Activated CD4-positive, CD25-positive, alpha-beta regulatory T cell treated with anti-CD3 and anti-CD28 coated beads, Interleukin-2, amount 50 U/mL, for 16 hours (primary cell): ENCODE measurements at places on chromosomes 6 and 20.
A peak's percentile ranks its signal among the peaks of the same experiment; 100 is the strongest.

DNA sequence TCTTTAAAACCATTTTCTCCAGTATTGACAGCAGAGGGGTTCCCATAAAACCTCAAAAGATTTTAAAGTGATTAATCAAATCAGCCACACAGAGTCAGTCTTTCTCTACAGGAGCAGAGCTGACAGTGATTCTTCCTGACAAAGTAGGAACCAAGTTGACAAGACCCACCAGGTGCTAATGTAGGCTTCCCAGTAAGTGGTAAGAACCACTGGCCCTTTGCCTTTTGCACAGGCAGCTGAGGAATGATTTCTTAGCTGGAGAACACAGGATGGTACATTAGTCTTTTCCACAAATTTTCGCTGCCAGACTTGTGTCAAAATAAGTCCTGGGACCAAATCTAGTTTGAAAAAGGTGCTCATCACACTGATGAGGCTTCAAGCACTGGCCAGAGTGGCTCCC is 95.8 kb downstream of the ARMC2 start:
- no peak for DNase-seq

DNA sequence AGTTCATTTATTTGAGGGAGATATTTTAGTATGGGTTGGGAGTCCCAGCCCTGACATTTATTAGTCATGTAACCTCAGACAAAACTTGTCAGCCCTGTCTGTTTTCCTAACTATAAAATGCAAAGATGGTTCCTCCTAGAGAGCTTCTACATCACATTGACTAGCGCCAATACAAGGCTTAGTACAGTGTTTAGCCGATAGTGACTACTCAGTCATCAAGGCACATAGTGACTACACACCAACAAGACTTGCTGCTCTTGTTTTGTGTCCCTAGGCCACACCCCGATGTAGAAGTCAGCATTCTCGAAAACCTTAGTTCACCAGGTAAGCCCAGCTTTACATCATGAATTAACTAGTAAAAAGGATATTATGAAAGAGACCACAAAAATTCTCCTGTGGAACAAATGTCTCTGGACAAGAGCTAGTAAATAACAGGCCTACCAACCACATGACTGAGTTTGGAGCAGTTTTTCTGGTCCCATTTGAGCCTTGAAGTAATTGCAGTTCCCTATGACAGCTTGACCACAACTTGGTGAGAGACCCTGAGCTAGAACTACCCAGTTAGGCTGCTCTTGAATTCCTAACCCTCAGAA is 68.8 kb downstream of the PFDN4 start:
- no peak for DNase-seq

GRCh38 chr6:43255408-43256054 is 12.2 kb downstream of the TTBK1 start:
- no peak for DNase-seq

DNA sequence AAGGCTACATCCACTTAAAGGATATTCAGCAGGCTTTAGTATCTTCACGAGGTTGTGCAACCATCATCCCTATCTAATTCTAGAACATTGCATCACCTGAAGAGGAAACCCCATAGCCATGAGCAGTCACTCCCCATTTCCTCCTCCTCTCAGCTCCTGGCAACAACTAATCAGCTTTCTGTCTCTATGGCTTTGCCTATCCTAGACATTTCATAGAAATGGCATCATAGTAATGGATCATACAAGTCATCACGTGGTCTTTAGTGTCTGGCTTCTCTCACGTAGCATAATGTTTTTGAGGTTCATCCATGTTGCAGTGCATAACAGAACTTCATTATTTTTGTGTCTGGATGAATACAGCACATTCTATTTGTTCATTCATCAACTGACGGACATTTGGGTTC is 20.5 kb downstream of the SNAI1 start:
- DNase-seq, result no peak

DNA sequence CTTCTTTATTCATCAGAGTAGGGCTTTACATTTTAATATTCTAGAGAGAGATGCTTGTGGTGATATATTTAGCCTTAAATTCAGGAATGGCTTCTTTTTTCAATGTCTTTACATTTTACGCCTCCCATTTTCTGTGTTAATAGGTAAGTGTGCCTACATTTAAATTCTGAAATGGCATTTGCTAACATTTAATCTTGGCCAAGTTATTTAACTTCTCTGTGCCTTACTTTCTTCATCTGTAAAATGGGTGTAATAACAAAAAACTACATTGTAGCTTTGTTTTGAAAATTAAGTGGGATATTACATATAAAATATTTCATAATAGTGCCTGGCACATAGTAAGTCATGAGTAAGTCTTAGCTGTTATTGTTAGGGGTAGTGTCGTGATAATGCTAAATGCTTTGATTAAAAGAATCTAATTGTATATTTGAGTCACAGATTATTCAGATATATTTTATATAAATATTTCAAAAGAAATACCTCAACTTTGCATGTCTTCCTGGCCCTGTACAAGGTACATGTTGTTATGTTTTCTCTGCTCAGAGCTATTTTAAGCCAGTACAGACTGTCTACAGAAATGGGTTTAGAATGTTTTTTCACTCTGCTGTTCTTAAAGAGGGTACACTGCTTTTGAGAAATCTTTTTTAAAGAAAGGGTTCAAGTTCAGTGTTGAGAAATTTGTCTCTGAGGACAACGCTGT is 18.8 kb downstream of the CARMIL1 start:
- DNase-seq, result no peak

DNA sequence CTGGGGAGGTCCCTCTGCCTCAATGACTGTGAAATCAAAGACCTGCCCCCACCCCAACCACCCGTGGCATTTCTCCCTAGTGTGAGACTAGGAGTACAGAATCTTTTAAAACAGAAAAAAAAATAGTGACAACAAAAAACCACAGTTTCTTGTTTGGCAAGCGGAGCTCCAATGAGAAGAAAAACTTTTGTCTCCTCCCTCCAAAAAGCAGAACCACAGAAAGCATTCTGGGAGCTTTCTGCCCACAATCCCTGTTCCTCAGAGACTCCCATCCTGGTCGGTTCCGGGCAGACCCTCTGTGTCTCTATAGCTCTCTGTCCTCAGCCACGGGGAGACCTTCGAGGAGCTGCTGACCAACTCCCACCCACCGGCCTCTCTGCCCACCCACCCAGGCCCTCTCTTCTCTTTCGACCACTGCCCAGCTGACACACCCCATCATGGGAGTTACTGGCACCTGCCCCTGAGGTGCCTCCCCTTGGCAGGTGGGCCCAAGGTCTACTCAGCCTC is 4.9 kb downstream of the PREX1 start:
- DNase-seq, result no peak

DNA sequence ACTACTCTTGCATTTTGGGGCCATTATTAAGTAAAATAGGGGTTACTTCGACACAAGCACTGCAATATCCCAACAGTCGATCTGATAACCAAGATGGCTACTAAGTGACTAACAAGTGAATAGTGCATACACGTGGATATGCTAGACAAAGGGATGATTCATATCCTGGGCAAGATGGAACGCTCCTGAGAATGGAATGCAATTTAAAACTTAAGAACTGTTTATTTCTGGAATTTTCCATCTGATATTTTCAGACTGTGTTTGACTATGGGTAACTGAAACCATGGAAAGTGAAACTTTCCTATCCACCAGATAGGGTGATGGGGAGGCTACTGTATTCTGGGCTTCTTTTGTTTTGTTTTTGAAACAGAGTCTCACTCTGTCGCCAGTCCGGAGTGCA is 66.5 kb downstream of the ILRUN start:
- DNase-seq, result no peak

- no peak for DNase-seq
Observed at GRCh38 chr20:4342609-4343008, 327.3 kb upstream of the RNF24 start.

GRCh38 chr6:160930547-160931377 is 60.8 kb upstream of the MAP3K4 start:
- no peak for DNase-seq

DNA sequence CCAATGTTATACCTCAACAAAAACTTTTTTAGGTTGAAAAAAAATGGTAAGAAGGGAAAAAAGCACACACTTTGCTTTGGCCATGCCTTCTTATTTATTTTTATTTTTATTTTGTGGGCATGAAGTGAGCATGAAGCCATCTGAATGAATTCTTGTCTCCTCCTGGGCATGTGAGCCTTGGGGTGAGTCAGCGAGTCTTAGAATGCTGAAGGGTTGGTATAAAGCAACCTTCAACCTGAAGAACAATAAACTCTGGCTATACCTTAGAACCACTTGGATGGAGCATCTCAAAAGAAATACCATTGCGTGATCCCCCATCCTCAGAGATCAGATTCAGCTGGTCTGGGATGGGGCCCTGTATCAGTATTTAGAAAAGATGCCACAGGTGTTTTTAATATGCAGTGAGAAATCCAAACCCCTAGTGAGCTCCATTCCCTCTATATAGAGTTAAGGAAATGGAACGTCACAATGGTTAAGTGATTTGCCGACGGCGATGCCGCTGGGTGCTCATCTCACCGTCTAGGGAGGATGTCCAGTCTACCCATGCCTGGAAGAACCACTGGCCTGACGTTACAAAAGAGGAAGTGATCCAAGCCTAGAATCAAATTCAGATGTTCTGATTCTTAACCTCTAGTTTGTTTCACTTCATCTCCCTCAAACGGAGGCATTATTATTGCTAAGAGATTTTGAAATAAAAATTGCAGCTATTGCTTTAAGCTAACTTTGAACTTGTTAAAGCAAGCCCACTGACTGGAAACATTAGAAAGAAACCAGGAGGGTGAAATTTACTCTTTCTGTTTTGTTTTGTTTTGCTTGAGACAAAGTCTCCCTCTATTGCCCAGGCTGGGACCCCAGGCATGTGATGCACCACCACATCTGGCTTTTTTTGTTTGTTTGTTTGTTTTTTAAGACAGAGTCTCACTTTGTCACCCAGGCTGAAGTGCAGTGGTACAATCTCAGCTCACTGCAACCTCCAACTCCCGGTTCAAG is 67.1 kb downstream of the EDN1 start:
- DNase-seq, result no peak

DNA sequence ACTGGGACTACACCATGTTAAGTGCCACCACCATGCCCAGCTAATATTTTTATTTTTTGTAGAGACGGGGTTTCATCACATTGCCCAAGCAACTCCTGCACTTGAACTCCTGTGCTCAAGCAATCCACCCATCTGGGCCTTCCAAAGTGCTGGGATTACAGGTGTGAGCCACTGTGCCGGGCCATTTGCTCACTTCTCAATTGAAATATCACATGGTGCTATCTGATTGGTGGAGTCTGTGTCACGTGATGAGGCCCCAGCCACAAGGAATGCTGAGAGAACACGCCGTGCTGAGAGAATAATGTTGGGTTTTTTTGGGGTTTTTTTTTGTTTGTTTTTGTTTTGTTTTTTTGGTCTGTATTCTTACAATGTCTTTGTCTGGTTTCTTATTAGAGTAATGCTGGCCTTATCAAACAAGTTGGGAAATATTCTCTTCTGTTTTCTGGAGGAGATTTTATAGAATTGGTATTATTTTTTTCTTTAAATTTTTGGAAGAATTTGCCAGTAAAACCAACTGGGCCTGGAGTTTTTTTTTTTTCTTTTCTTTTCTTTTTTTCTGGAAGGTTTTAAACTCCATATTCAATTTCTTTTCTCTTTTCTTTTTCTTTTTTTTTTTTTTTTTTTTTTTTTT is 183.2 kb upstream of the KCNG1 start:
- no peak for DNase-seq

DNA sequence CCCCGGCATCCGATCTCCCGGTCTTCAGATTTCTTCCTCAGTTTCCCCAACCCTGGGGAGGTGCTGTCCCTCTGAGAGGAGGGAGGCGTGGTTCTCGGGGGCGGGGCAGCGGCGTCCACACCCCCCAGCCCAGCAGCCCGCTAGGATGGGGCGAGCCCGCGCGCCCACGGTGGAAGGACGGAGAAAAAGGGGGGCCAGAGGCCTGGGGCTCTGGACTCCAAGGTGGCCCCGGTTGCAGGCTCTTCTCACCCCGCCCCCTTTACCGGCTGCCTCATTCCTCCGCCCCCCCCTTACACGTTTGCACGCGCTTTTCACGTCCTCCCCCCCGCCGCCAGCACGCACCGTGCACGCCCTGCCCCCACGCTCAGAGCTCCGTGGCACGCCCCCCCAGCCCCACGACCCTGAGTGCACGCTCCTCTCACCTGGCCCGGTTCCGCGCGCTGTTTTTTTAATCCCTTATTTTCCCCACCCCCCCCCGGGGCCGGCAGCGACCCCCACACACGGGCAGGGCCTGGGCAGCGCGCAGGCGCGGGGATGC is 402 bp downstream of the ZBTB12 start:
- DNase-seq, result peak; percentile 40

DNA sequence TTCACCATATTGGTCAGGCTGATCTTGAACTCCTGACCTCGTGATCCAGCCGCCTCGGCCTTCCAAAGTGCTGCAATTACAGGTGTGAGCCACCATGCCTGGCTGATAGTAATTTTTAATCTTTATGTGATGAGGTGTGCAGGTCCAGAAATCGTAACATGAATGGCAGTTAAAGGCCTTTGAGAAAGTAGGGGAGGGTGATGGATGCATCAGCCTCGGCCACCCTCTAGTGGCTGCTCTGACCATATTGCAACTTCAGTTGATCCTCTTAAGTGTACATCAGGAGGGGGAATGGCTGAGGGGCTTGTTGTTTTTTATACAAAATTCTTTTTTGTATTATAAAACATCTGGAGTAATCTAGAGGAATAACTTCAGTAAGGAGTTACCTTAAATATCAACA is 193.0 kb downstream of the ZFAND3 start:
- DNase-seq, result no peak

DNA sequence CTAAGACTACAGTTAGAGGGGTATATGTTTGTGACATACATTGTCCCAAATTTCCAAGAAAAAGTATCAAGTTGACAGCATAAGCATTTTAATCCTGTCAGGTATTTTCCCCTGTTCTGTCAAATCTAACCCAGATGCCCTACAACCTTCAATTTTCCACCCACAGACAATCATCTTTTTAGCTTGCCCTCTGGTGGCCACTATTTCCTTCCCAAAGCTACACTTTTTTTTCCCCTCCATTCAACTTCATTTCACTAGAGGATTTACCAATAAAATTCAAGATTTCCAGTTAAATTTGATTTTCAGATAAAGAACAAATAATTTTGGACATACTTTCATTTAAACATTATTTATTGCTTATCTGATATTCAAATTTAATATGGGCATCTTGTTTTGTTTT is 286.6 kb downstream of the TENT5A start:
- no peak for DNase-seq

DNA sequence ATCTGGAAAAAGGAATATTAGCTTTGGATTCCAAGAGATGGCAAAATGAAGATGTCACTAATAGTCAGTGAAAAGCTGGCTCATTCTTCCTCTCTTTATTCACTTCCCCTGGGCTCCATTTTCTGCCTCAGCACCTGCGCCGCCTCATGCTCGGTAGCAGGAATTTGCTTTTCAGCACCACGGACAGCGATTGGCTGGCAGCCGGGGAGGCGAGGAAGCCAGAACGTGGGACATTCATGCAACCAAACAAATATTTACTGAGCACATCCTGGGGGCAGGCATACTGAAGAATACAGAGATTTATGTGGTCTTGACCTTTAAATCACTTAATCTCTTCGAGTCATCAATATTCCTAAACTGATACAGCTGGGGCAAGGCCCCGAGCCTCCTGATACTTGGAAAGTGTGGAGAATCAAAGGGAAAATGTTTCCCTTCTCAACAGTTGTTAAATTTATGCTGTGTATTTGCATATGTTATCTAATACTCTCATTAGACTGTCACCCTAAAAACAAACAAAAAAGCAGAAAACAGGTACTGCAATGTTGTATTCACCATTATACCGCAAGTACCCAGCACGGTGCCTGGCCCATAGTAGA is 12.1 kb upstream of the PDYN start:
- peak; percentile 21 for DNase-seq
